ENCODE measurements at places on chromosomes 7 and 10. TPM values are rescaled to one million over a fixed set of nuclear protein-coding genes. Genes with fewer than 3 reads are reported as not detected.

OR13A1 gene
- not detected for total RNA-seq

HABP2 gene
- 0.77 TPM for total RNA-seq

SEPTIN7 gene
- total RNA-seq = 180 TPM

OR2A12 gene
- total RNA-seq = not detected

NUDT13 gene
- 2.8 TPM for total RNA-seq

CC2D2B gene
- 1.6 TPM for total RNA-seq

UNCX gene
- total RNA-seq = not detected

DNA sequence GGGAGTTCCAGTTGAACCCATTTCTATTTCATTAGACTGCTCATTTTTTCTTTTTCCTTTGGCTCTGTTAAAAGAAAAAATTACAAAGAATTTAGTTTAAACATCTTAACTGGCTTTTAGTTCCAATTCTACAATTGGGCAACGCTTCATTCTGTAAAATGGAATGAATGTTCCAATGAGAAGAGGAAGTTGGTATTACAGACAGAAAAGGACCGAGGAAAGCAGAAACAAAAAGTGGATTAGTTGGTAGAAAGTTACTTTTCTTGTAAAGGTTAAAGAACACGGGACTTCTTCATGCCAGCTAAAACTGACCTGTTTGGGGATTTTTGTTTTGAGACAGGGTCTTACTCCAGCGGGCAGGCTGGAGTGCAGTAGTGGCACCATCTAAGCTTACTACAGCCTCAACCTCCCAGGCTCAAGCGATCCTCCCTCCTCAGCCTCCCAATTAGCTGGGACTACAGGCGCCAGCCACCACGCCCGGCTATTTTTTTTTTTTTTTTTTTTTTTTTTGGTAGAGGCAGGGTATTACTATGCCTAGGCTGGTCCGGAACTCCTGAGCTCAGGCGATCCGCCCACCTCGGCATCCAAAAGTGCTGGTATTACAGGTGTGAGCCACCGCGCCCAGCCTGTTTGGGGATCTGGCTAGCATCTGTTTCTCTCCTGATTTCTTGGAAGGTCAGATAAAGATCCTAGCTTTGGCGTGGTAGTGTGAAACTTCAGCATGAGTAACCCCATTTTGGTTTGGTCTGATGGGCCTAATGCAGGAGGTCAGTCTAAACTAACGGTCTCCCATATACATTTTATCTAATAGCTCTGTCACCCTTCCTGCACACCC lies 1.3 kb upstream of the VDAC2 start:
- H3K36me3 ChIP-seq = peaks cover 23% of the 10 kb centered on the region
- peaks cover 26% of the 10 kb centered on the region for H3K4me1 ChIP-seq
- H3K4me3 ChIP-seq = peak overlapping the region; percentile 99
- no peaks in the 10 kb centered on the region for H3K27me3 ChIP-seq
- peak overlapping the region; percentile 100 for H3K27ac ChIP-seq

- no peaks in the 10 kb centered on the region for H3K36me3 ChIP-seq
- no peak for DNase-seq
- no peaks in the 10 kb centered on the region for H3K4me1 ChIP-seq
- H3K4me3 ChIP-seq = no peak overlapping the region
- H3K27me3 ChIP-seq = no peaks in the 10 kb centered on the region
Measured at GRCh38 chr7:14179781-14180180, 190.3 kb upstream of the ETV1 start.

- H3K27ac ChIP-seq = no peak overlapping the region
- no peak overlapping the region for H3K4me3 ChIP-seq
- no peak for DNase-seq
- no peaks in the 10 kb centered on the region for H3K36me3 ChIP-seq
Measured at GRCh38 chr7:89666136-89666835, 488.0 kb upstream of the STEAP1 start.

DNA sequence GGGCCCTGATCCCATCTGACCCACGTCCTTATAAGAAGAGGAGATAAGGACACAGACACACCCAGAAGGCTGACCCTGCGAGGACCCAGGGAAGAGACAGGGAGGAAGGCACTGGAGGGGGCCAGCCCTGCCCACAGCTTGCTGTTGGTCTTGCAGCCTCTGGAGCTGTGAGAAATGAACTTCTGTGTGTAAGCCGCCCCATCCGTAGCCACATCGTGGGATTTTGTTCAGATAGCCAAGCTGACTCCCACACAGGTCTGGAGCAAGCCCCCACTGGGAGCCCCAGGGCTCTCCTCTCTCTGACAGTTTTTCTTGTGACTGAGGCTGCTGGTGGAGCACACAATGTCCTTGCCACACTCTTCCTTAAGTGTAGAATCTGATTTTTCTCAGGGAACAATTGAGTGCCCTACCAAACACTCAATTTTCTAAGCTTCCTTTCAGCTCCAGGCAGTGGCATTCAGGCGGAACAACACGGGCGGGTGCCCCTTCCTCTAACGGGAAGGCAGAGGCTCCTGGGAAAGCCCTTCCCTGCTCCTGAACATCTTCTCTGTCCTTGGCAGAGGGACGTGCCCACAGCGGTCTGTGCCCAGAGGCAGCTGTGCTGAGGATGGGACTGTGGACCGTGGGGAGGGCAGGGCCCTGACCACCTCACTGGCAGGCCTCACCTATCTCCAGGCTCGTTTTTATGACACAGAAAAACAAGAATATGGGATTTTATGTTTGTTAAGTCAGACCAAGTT lies 160.6 kb upstream of the SHH start:
- DNase-seq = no peak
- H3K4me1 ChIP-seq = no peaks in the 10 kb centered on the region
- H3K4me3 ChIP-seq = no peak overlapping the region
- no peaks in the 10 kb centered on the region for H3K36me3 ChIP-seq

- no peaks in the 10 kb centered on the region for H3K36me3 ChIP-seq
- no peaks in the 10 kb centered on the region for H3K27me3 ChIP-seq
- H3K27ac ChIP-seq = no peak overlapping the region
- DNase-seq = no peak
- H3K4me3 ChIP-seq = no peak overlapping the region
Measured at GRCh38 chr10:127527891-127528290, 21.2 kb upstream of the NPS start.

GRCh38 chr7:130982160-130982638 lies 248.2 kb upstream of the KLF14 start:
- H3K36me3 ChIP-seq = peaks cover 41% of the 10 kb centered on the region
- H3K4me3 ChIP-seq = no peak overlapping the region
- DNase-seq = no peak
- H3K27ac ChIP-seq = peak overlapping the region; percentile 2
- no peaks in the 10 kb centered on the region for H3K27me3 ChIP-seq
- peaks cover 67% of the 10 kb centered on the region for H3K4me1 ChIP-seq

GRCh38 chr7:111232249-111233084 lies 141.5 kb downstream of the LRRN3 start:
- no peak overlapping the region for H3K27ac ChIP-seq
- DNase-seq = no peak
- no peak overlapping the region for H3K4me3 ChIP-seq
- no peaks in the 10 kb centered on the region for H3K27me3 ChIP-seq
- no peaks in the 10 kb centered on the region for H3K4me1 ChIP-seq

DNA sequence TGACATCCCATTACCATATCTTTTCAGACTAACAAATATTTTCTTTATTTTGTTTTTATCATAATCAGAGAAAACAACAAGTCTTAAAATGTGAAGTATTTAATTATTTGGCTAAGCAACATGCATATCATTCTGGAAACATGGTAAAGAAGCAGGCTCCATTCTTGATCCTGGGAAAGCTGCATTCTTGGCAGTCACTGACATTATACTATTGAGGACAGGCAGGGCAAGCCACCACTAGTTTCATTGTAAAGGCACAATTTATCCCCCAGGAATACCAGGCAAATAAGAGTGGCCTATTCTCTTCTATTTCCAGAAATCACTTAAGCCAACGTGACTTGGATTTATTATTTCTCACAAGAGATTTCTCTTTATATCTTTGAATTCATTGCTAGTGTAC lies 153.8 kb upstream of the AKR1E2 start:
- no peaks in the 10 kb centered on the region for H3K36me3 ChIP-seq
- no peak overlapping the region for H3K27ac ChIP-seq
- H3K27me3 ChIP-seq = no peaks in the 10 kb centered on the region
- DNase-seq = no peak

DNA sequence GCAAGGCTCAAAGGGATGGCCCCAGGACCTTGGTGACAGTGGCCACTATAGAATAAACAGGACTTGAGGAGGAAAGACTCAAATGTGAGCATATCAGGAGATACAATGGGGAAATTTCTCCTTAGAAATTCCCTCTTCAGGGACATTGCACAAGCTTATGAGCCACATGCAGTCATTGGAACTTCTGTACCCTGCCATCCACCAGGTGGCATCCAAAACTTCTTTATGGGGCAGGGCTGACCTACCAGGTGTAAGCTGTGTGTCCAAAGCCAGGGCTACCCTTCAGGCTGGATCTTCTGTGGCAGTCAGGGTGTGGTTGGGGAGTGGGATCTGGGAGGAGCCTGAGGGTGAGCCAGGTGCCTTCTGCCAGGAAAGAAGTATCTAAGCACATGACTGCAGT lies 36.6 kb upstream of the LRRC18 start:
- no peak overlapping the region for H3K27ac ChIP-seq
- no peak for DNase-seq
- no peak overlapping the region for H3K4me3 ChIP-seq
- H3K4me1 ChIP-seq = peaks cover 5% of the 10 kb centered on the region
- H3K27me3 ChIP-seq = no peaks in the 10 kb centered on the region
- peaks cover 4% of the 10 kb centered on the region for H3K36me3 ChIP-seq

DNA sequence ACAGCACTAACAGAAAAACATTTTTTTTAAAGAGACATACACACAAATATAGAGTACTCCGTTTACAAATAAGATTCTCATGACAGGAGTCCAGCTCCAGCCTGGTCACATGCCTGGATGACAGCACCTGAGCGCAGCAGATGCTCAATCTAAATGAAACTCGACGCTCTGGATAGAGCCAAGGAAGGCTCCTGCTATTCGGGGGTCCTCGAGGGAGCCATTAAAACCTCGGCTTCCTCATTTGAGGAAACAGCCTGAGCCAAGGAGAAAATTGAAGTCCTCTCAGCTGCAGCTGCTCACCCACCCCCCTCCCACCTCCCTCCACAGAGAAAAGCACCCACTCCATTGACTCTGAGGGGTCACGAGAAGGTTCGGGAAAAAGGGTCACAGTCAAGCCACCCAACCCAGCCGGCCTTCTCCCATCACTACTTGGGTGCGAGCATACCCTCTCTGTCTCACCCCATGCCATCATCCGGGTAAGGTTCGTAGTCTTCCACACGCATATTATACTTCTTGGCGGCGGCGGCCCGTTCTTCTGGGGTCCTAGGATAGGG lies 673 bp downstream of the NDUFB8 start:
- no peaks in the 10 kb centered on the region for H3K27me3 ChIP-seq
- peak overlapping the region; percentile 78 for H3K27ac ChIP-seq
- DNase-seq = peak; percentile 46
- peaks cover 19% of the 10 kb centered on the region for H3K4me1 ChIP-seq

DNA sequence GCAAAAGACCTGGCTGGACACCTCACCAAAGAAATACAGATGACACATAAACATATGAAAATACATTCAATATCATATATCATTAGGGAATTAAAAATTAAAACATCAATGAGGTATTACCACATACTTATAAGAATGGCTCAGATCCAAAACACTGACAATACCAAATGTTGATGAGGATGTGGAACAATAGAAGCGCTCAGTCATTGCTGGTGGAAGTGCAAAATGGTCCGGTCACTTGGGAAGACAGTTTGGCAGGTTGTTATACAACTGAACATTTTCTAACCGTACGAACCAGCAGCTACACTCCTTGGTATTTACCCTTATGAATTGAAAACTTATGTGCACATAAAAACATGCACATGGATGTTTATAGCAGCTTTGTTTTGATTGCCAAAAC lies 38.5 kb downstream of the ZMYND11 start:
- H3K36me3 ChIP-seq = no peaks in the 10 kb centered on the region
- no peak overlapping the region for H3K4me3 ChIP-seq
- H3K27me3 ChIP-seq = no peaks in the 10 kb centered on the region
- H3K4me1 ChIP-seq = peaks cover 3% of the 10 kb centered on the region

DNA sequence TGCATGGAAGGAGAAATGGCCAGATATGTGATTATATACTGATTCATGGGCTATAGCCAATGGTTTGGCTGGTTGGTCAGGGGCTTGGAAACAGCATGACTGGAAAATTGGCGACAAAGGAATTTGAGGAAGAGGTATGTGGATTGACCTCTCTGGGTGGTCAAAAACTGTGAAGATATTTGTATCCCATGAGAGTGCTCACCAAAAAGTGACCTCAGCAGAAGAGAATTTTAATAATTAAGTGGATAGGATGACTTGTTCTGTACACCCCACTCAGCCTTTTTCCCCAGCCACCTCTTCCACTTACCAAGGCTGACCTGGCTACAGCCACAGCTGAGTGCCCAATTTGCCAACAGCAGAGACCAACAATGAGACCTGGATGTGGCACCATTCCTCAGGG lies 146.7 kb downstream of the GPR37 start:
- DNase-seq = no peak
- no peaks in the 10 kb centered on the region for H3K4me1 ChIP-seq
- H3K27ac ChIP-seq = no peak overlapping the region
- no peak overlapping the region for H3K4me3 ChIP-seq
- no peaks in the 10 kb centered on the region for H3K36me3 ChIP-seq
- no peaks in the 10 kb centered on the region for H3K27me3 ChIP-seq

DNA sequence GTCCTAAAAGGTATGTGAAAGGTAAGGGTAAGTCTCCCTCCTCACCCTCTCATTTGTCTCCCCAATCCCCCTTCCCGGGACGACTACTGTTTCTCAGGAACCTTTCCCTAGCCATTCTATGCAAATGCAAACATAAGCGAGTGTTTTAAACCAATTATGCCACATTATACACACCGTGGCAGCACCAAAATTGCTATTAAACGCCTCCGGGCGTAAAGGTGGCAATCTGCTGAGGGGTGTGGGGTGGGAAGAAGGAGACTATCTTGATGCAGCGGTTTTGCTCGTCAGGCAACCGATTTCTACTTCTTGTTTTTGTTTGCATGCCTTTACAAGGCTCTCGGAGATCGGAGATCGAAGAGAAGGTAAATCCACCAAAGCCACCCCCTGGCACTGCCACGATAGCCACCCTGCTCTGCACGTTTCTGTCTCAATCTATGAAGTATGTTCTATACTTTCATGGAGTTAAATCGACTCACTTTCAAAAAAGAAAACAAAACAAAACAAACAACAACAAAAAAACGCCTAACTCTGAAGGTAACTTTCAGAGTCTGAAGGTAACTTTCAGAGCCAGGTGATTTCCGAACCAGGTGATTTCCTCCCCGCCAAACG lies 46.0 kb upstream of the CDK1 start:
- peaks cover 8% of the 10 kb centered on the region for H3K4me1 ChIP-seq
- H3K27ac ChIP-seq = peak overlapping the region; percentile 80
- H3K27me3 ChIP-seq = peaks cover 5% of the 10 kb centered on the region
- no peaks in the 10 kb centered on the region for H3K36me3 ChIP-seq

DNA sequence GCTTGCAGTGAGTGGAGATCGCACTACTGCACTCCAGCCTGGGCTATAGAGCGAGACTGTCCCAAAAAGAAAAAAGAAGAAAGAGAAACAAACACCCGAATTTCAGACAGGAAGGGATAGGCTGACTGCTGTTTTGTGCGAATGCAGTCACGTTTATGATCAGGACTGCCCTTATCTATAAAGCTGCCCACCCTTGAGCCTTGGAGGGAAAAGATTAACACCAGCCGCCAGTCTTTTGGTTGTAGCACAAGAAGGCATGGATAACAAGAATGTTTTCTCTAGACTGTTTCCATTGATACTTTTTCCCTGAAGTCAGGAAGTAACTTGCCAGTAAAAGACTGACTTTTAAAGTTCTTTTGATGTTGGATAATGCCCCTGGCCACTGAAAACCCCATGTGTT lies 314.0 kb downstream of the BICC1 start:
- H3K36me3 ChIP-seq = no peaks in the 10 kb centered on the region
- no peak overlapping the region for H3K4me3 ChIP-seq
- no peak overlapping the region for H3K27ac ChIP-seq
- no peak for DNase-seq
- no peaks in the 10 kb centered on the region for H3K27me3 ChIP-seq
- H3K4me1 ChIP-seq = peaks cover under 1% of the 10 kb centered on the region
